ENCODE measurements at places on chromosomes 16 and 17.

GRCh38 chr17:17018021-17018441 lies 24.2 kb upstream of the MPRIP start:
- DNase-seq, result no peak

- no peak for DNase-seq
These were observed 28.2 kb downstream of the CRAMP1 start for GRCh38 chr16:1640261-1640941.

DNA sequence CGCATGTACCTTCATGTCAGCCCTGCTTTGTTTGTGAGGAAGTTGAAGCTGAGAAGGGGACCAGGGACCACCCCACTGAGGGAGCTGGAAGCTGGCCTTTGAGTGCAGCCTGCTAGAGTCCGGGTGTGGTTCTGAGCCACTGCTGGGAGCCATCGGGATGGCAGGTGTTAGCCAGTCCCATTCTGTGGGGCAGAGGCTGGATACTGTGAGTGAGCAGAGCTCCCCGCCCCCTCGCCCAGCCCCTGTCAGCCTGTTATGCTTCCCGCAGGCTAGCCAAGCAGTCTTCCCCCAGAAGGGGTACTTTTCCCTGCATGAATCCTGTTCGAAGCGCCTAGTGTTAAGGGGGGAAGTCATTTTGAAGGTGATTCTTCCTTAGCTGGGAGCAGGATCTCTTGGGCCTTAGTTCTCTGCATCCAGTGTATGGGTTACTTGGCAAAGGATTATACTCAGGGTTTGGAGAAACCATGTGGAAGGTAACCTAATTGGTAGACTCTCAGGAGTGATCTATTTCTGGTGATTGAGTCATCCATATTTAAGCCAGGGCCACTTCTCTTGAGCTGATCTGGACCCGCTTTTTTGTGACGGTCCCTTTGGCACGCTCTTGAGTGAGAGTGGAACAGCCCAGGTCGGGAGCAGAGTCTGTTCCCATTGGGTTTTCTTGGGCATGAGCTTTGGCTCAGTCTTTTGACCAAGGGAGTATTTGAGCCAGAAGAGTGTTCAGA lies 23.8 kb downstream of the AKAP1 start:
- DNase-seq, result no peak

DNA sequence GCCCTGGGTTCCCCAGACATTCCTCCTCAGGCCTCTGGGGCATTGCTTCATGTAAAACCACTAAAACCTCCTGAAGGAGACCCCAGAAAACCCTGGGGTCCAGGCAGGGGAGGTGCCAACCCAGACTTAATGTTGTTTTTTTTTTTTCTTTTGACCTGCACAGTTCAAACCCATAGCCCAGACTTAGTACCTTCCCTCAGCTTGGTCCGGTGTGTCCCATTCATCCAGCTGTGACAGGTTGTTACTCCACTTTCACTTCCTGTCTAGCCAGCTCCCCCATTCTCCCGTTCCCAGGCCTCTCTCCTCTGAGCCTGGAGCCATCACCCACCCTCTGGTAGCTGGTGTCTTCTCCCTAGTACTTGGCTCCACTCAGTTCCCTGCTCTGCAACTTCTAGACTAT lies 4.8 kb downstream of the CDR2L start:
- DNase-seq, result no peak

DNA sequence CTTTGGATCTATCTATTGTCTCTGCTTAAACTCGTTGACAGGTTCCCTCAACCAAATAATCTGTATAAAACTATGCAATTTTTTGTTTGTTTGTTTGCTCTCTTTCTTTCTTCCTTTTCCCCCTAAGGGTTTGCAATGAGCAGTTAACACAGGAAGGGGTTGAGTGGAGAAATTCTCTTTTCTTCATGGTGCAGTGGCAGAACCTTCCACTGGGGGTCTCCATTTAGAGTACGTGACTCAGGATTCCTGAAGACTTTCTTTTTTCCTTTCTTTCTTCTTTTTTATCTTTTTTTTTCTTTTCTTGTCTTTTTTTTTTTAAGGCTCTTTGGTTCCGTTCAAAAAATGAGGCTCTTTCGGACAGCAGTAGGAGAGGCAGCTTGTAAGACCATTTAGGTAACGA lies 19.5 kb upstream of the RBFOX1 start:
- DNase-seq, result no peak

DNA sequence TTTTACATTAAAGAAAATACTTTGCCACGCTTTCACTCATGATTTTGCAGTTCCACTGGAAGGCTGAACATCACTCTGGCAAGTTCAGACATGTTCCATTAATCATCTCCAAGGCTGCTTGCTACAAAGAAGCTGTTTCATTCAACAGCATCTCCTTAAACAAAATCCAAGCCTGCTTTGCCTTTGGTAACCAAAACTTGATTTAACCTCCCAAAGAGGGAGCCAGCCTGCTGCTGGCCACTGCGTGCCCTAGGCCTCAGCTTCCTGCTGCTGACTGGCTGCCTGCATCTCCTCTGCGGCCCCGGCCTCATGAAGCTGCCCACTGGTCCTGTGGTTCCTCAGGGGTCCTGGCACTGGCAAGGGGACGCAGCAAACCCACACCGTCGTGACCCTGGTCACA lies 31.8 kb downstream of the ANKRD11 start:
- no peak for DNase-seq

DNA sequence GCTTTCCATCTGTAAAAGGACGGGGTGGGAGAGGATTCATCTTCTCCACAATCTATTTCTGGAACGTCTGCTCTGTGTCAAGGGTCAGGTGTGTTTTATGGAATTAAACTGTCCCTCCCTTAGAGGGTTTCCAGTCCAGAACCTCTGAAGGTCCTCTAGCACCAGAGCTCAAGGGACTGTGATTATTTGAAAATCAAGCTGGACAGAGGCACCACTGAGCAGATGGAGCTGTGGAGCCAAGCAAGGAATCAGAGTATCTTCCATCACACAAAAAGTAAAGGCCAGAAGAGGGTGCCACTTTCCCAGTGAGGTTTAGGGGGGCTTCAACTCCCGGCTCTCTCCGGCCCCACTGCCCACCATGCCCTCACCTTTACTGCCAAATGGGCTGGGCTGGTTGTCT lies 6.8 kb downstream of the CACNG5 start:
- DNase-seq, result no peak

DNA sequence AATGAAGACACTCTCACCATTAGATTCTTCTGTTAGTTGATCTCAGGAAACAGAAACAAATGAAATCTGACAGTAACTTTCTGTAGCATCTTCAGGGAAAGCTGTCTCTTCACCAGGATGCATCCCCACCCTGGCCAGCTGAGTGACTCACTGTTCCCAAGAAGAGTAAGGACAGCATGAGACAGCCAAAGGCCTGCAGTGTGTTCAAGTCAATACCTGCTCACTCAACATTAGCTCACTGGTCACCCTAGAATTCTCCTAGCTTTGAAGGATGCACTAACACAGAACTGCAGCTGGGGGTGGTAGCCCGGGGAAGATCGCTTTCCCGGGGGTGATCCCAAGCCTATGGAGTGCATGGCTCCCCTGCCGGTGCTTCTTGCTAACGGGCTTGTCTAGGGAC lies 28.2 kb upstream of the CLEC18B start:
- no peak for DNase-seq

DNA sequence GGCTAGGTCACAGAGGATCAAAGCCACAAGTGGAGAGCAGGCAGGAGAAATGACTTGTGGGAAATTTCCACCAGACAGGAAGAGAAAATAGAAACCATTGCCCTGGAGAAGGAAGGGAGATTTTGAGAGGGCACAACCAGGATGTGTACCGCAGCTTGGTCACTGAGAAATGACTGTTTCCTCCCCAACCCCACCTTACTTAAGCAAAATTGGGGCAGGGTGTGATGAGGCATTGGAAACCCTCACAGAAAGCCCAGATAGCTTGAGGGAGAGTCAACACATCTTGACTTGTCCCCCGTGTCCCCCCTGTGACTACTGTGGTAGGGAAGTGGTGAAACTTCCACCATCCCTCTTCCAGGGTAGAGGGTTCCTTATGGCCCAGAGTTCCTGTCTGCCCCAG lies 113.5 kb upstream of the FAM20A start:
- no peak for DNase-seq

- DNase-seq, result no peak
These were observed 15.9 kb downstream of the HEXIM2 start for GRCh38 chr17:45177563-45177962.

DNA sequence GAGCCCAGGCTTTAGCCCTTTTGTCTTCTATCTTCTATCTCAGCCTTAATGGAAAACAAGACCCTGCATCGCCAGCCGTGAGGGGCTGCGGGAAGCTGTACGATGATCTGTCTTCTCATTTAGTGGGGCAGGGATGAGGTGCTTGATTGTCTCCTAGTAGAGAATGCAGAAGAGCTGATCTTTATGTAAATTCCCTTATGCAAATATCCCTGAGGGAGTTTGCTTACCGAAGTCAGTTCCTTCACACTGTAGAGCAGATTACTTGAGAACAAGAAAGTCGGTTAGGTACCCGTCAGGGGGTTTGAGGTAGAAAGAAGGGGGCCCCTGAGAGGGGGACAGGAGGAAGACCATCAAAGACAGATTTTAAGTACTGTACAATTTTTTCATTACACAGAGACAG lies 66.2 kb downstream of the IRF8 start:
- DNase-seq, result no peak

- DNase-seq, result no peak
These were observed 23.3 kb downstream of the SLC38A7 start for GRCh38 chr16:58661199-58661830.

Data from CD8-positive, alpha-beta memory T cell (primary cell).